ENCODE measurements at places on chromosomes 3 and 15.

GRCh38 chr3:127016043-127016343 is 33.1 kb downstream of the PLXNA1 start:
- no peak for DNase-seq

DNA sequence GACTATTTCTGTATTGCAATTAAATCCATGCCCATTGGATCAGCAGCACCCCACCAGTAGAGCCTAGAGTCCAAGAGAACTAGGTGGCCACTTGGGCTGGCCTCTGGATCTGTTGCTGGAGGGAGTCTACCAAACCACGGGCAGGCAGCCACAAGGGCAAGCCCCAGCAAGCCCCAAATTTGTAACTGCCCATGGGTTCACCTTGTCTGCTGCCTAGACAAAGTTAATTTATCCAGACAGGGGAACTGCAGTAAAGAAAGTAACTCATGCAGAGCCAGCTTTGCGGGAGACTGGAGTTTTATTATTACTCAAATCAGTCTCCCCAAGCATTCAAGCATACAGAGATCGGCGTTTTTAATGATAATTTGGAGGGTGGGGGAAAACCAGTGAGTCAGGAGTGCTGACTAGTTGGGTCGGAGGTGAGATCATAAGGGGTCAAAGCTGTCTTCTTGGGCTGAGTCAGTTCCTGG is 74.0 kb upstream of the TERB2 start:
- no peak for DNase-seq

- no peak for DNase-seq
Observed at GRCh38 chr3:52225452-52226228, at the start of gene TLR9. TLR9 (minus strand) TSS chr3:52225645; CDS start chr3:52225529, 116 bp downstream.

DNA sequence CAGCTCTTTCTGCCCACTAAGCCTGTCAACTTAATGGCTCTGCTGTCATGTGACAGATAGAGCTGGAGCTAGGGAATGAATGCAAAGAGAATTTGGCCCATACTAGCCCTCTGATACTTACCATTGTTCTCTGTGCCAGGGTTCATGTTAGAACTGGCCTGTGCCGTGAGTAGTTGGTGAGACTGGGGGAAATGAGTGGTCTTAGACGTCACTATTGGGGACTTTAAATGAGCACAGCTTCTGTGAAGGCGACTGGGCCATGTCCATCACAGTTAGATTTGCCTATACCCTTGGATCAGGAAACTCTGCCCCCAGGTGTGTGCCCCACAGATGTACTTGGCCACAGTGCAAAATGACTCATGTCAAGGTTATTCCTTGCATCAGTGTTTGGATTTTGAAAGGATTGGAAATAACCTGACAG is 124.9 kb downstream of the PTPRG start:
- no peak for DNase-seq

DNA sequence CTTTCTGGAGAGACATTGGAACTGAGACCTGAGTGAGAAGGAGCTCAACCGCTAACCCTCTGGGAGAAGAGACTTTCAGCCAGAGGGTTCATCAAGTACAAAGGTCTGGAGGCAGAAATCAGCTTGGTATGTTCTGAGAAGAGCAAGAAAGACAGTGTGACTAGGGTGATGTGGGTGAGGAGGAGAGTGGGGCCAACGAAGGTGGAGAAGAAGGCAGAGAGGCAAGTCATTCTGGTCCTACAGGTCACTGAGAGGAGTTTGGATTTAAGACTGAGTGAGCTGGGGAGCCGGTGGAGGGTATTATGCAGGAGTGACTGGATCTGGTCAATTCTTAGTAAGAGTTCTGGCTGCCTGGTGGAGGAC is 12.2 kb downstream of the XIRP1 start:
- DNase-seq, result no peak

DNA sequence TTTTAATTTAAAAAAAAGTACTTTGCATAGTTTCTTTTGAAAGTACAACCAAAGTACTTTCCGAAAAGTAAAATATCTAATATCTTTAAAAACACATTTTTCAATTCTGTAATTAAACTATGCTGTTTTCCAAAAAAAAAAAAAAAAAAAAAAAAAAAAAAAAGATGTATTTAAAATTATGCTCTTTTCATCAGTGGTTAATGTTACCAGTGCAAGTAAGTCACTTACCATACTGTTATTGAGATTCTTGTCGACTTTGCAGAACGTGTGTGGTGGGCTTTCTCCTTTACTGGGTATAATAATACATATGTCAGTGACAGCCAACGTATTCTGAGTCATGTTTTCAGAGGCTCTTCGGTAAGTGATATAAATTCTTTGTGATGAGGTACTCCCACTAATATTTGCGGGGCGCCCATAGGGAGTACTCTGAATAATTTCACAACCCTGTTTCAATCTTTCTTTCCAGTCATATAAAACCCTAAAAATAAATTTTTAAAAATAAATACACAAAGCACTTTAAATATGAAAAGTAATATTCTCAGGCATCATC is 39.9 kb downstream of the DENND4A start:
- DNase-seq, result no peak

DNA sequence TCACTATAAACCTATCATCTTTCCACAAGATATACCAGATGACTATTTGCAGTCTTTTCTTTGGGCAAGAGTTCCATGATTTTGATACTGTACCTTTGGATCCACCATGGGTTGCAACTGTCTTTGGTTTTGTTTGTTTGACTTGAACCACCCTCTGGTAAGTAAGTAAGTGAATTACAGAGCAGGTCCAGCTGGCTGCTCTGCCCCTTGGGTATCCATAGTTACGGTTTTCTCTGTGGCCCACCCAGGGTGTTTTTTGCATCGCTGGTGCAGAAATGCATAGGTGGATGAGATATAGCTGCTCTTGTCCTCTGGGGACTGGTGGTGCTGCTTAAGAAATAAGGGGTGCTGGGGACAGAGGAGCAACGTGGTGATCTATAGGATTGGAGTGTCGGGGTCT is 33.8 kb downstream of the CHDH start:
- no peak for DNase-seq

GRCh38 chr15:31235311-31236183 is 91.1 kb upstream of the KLF13 start:
- DNase-seq, result no peak

- peak; percentile 72 for DNase-seq
Observed at GRCh38 chr3:51389423-51390183, 1.5 kb upstream of the RBM15B start.

GRCh38 chr3:10310578-10310977 is 10.3 kb downstream of the SEC13 start:
- DNase-seq, result no peak
